IMR-90 (cell line): ENCODE measurements at places on chromosomes 6 and 20. TPM values are rescaled to one million over a fixed set of nuclear protein-coding genes. Genes with fewer than 3 reads are reported as not detected.

The SLC17A2 gene
- polyA plus RNA-seq: not detected in 2 replicates

The BPIFB3 gene
- not detected in 2 replicates for polyA plus RNA-seq

The SLA2 gene
- 0.03 TPM in 1 of 2 replicates, not detected in the other for polyA plus RNA-seq

The FOXC1 gene
- polyA plus RNA-seq: 4.0 and 4.7 TPM in 2 replicates

The SGK2 gene
- polyA plus RNA-seq: 0.10 TPM in 1 of 2 replicates, not detected in the other

The PRRC2A gene
- polyA plus RNA-seq: 88.6 and 101 TPM in 2 replicates

The COL9A3 gene
- 1.4 TPM in 2 replicates for polyA plus RNA-seq

The ZNF311 gene
- 0.27 and 0.34 TPM in 2 replicates for polyA plus RNA-seq

The TFAP2C gene
- polyA plus RNA-seq: 0.05 TPM in 1 of 2 replicates, not detected in the other

The PTCRA gene
- polyA plus RNA-seq: not detected in 2 replicates

The ARFGEF3 gene
- 0.01 and 0.02 TPM in 2 replicates for polyA plus RNA-seq

The CST5 gene
- not detected in 2 replicates for polyA plus RNA-seq

The PLEKHG1 gene
- polyA plus RNA-seq: 0.09 and 0.27 TPM in 2 replicates

The TMEM151B gene
- polyA plus RNA-seq: not detected in 2 replicates

The RBPJL gene
- not detected in 2 replicates for polyA plus RNA-seq

The ID4 gene
- 3.6 and 7.3 TPM in 2 replicates for polyA plus RNA-seq

The SNAI1 gene
- polyA plus RNA-seq: 13.7 and 14.9 TPM in 2 replicates

The CDH26 gene
- polyA plus RNA-seq: not detected in 2 replicates

The ZC2HC1B gene
- not detected in 2 replicates for polyA plus RNA-seq
